Jurkat, Clone E6-1 (cell line): ENCODE measurements at places on chromosomes 11 and 22.

DNA sequence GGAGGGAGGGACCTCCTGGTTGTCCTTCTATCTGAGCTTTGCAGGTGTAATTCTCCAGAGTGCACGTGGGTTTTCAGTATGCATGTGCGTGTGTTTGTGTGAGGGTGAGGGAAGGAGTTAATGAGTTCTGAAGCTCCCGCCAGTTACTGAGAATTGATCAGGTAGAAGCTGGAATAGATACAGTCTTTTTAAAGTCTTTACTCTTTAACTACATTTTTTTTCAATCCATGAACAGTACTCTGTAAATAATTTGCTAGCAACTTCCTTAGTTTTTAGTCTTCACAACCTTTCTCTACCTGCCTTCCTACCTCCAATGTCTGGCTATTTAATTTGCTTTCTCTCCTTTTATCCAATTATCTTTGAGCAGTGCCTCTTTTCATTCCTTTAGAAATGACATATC lies 25.5 kb downstream of the ARHGAP42 start:
- DNase-seq: no peak

GRCh38 chr22:28883917-28884746 lies 760 bp downstream of the ZNRF3 start:
- no peak for DNase-seq

- DNase-seq: no peak
Measured at GRCh38 chr11:134293119-134294113, 17.2 kb downstream of the GLB1L3 start.

DNA sequence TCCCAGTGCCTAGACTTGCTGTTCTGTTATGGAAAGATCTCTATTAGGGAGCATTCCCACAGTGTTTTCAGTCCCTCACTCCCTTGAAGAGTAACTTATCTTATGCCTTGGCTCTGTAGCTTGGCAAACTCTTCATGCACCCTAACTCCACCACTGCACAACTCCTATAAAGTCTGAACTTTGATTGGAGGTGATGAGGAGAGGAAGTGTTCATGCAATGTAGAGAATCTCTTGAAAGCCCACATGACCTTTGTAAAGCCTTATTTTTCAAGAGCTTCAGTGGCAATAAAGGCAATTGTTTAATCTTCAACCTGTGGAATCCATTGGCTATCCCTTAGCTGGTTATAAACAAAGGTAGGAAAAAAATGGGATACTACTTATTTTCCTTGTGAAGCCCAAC lies 176.2 kb downstream of the ETS1 start:
- no peak for DNase-seq

DNA sequence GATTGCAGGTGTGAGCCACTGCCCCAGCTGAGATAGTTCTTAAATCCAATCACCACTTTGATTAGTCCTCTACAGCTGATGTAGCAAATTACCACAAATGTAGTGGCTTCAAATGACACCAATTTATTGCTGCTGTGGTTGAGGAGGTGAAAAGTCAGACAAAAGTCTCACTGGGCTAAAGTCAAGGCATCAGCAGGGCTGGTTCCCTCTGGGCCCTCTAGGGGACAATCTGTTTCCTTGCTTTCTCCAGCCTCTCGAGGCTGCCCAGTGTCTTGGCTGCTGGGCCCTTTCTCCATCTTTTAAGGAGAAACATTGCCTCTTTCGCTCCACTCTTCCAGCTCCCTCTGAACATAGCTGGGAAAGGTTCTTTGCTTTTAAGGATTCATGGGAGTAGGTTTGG lies 50.5 kb upstream of the SHANK2 start:
- no peak for DNase-seq

- no peak for DNase-seq
Measured at GRCh38 chr22:49551897-49552614, 275.6 kb downstream of the BRD1 start.

GRCh38 chr11:120869516-120870011 lies 154.3 kb upstream of the TBCEL start:
- DNase-seq: no peak

DNA sequence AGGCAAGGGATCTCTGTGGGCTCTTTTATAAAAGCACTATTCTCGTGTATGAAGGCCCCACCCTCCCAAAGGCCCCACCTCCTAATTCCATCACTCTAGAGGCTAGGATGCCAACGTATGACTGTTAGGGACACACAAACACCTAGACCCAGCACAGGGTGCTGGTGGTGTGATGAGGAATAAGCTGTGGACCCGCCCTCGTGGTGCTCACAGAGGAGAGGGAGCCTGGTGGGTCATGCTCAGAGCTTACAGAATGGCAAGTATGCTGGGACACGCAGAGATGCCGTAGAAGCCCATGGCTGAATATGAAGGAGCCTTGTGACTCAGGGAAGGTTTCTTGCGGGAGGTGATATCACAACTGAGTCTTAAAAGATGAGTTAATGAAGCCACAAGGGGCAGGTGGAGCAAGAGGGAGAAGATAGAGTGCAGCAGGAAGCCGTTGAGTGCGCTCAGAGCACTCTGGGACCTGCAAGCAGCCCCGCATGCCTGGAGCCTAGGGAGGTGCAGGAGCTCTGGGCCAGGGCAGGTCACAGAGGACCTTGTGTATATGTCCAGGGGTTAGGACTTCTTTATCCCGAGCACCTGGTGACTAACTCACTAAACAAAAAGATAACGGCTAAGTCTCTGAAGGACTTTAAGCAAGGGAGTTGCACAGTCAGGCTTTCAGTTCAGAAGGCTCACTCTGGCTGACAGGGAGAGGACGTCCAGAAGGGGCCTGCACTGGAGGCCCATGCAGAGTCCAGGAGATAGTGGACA lies 160.9 kb downstream of the TRIM29 start:
- DNase-seq: no peak

GRCh38 chr22:38719196-38719595 lies 13.5 kb downstream of the GTPBP1 start:
- no peak for DNase-seq

- peak; percentile 16 for DNase-seq
Measured at GRCh38 chr11:46845440-46845739, 690 bp downstream of the CKAP5 start.

DNA sequence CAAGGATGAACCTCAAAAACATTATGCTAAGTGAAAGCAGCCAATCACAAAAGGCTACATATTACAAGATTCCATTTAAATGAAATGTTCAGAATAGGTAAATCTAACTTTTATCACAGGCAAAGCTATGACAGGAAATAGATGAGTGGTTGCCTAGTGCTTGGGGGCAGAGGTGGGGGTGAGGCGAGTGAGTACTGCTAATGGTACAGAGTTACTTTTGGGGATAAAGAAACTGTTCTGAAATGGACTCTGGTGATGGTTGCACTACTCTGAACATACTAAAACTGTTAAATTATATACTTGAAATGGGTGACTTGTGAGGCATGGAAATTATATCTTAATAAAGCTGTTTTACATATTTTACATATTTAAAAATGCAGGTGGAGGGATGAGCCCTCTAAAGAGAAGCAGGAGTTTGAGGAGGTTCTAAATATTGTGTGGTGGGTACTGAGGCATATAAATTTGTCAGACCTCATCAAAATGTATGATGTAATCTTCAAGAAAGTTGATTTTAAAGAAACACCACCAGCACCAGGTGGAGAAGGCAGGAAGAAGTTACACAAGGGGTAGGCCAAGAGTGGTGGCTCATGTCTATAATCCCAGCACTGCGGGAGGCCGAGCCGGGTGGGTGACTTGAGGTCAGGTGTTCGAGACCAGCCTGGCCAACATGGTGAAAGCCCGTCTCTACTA lies 3.6 kb downstream of the SLC43A1 start:
- DNase-seq: no peak

DNA sequence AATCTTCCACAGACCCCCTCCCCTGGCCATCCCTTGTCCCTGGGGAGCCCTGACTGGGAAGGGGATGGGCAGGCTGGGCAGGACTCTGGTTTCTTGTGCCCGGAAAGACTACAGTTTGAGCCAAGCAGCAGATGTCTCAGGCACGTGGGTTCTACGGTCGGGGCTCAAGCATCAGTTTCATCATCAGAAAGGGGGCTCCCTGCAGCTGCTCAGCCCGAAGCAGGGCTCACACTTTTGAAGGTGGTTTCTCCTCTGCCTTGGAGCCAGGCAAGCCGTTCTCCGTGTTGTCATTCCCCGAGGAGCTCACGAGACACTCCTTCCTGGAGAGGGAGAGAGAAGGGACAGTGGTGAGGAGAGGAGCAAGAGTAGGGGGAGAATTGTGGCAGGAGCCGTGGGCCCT lies 15.8 kb downstream of the SCN4B start:
- no peak for DNase-seq

DNA sequence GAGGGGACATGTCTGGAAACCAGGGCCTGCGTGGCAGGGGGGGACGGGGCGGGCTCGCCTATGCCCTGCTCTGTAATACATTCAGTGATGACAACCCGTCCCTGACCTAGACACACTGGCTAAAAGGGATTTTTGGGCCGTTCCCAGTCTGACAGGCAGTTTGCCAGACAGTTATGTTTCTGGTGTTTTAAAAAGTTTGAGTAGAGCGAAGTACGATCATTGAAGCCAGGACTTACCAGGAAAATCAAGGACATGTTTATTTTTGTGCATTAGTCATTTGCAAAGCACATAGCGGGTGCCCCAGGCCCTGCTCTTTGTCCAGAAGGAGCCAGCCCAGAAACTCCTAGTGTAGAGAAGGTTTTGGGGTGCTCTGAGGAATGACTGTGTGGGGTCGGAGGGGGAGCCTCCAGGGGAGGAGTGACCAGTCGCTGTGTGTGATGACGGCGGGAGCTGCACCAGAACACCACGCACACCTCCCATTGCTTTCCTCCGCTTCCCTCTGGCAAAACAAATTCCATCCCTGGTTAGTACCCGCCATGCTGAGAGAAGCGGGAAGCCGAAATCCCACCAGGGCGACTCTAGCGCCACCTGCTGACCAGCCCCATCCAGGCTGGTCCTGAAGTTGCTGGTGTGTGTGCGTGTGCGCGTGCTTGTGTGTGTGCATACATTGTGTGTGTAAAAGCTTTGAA lies 50.8 kb downstream of the FBLN1 start:
- peak; percentile 50 for DNase-seq

DNA sequence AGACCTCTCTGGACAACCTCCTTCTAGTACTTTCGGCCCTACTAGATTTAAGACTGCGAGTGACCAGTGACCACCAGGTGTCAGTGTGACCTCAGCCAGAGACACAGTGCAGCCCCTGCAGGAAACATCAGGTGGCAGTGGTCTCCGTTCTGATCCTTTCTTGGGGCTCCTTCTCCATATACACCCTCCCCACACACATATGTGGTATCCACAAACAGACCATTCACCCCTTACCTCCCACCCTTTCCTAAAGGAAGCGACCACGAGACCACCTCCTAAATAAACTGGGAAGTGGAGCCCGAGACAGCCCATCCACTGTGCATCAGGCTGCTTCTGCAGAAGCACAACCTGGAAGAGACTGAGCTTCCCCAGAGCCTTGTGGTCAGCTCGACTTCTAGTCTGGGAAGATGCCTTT lies 38.5 kb upstream of the CYP2D6 start:
- DNase-seq: peak; percentile 67

GRCh38 chr22:37609240-37610152 lies 862 bp downstream of the GGA1 start:
- no peak for DNase-seq

- no peak for DNase-seq
Measured at GRCh38 chr11:21631991-21632390, 560.9 kb upstream of the ANO5 start.

- no peak for DNase-seq
Measured at GRCh38 chr11:86046116-86046515, 22.8 kb downstream of the PICALM start.

DNA sequence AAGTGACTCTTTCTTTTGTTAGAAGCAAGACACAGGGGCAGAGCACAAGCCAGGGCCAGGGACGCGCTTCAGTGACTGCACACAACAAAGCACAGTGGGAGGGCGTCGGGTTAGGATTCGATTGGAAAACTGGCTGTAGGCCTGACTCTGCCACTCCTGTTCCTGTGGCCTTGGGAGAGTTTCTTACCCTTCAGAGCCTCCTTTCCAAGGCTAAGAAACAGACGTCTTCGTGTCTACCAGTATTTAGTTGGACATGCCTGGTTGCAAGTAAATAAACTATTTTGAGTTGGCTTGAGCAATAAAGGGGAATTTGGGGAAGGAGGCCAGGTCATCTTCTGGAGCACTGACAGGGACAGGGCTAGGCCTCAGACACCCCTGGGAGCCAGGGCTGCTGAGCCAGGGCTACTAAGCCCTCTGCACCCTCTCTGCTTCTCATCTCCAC lies 549.1 kb downstream of the INSC start:
- DNase-seq: no peak

- no peak for DNase-seq
Measured at GRCh38 chr22:43451371-43452050, 39.7 kb downstream of the MPPED1 start.

DNA sequence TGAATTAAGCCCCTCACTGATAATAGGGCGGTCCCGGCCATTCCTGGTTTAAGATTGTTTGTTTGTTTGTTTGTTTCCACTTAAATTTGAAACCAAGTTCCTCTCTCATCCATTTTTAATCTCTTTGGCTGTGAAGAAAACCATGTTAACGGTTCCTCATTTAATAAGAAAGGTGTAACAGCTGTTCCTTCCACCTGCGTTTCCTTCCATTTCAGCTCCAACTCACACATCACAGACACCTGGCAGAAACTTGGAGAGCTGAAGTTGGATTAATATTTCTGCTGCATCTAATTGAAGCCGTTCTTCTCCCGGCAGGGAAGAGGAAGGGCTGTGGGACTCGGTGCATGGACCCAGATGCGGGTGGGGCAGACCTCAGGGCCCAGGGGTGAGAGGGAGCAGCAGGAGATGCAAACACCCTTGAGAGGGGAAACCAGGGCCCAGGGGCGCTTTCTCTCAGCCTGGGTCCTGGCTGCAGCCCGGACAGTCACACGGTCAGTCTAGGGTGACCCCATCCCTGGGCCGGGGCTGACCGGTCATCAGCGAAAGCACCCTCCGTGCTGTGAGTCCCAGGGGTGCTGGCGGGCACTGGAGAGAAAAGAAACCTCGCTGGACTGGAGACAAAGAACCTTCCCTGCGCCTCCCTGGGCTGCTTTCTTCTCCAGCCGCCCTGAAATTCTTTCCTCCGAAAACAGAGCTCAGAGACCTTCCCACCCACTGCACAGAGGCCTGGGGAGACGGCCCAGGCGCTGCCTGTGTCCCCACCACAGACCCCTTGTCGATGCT lies 242.0 kb downstream of the BRD1 start:
- no peak for DNase-seq

GRCh38 chr11:69637941-69638871 lies 2.8 kb upstream of the CCND1 start:
- no peak for DNase-seq

- DNase-seq: no peak
Measured at GRCh38 chr22:30824096-30824495, 129.4 kb downstream of the OSBP2 start.

- no peak for DNase-seq
Measured at GRCh38 chr11:62545437-62546243, 966 bp downstream of the AHNAK start.

DNA sequence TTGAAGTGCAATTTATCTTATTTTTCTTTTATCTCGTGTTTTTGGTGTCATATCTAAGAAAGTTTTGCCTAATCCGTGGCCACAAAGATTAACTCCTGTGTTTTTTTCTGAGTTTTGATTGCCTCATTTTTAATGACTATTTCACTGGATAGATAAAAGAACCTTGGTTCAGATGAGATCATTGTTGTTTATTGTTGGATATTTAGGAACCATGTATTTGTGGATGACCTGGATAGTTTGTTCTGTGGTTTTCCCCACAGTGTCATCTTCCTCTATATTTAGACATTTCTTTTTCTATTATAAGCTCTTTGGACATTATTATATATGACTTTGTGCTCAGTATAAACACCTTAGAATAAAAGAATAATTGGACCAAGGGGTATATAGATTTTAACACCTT lies 37.2 kb downstream of the PPP6R3 start:
- no peak for DNase-seq
